NCI-H187 treated with DMSO at 0.1 percent for 48 hours (cell line): ENCODE measurements at places on chromosomes 7 and 10.

- DNase-seq = no peak
Measured at GRCh38 chr10:98309366-98310355, 41.7 kb upstream of the LOXL4 start.

GRCh38 chr10:48406204-48406603 lies 99.7 kb downstream of the MAPK8 start:
- DNase-seq = no peak

- no peak for DNase-seq
Measured at GRCh38 chr7:82897500-82897899, 265.2 kb downstream of the PCLO start.

DNA sequence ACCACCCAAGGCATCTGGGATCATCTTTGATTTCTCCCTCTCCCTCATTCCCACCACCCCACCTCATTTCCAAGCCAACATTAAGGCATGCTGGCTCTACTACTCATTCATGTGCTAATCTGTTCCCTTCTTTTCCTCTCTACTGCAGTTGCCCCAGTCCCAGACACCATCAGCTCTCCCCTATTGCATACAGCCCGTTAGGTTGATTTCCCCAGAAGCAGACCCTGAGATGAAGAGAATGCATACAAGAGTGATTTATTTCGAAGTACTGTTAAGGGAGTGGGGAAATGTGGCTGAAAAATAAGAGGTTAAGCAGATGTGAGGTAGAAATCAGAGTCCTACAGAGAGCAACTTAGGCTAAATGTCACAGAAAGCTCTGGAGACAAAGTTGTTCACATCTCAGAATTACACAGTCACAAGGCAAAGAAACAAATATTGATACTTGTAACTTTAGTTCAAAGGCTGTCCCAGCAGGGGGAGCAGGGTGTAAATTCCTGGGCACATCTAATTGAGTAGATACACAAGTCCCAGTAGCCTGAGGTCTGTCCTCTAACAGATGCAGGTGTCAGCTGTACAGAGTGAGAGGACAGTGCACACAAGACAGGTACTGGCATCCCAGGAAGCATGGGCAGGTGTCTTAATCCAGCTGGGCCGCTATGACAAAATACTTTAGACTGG lies 20.9 kb downstream of the AKR1D1 start:
- no peak for DNase-seq

DNA sequence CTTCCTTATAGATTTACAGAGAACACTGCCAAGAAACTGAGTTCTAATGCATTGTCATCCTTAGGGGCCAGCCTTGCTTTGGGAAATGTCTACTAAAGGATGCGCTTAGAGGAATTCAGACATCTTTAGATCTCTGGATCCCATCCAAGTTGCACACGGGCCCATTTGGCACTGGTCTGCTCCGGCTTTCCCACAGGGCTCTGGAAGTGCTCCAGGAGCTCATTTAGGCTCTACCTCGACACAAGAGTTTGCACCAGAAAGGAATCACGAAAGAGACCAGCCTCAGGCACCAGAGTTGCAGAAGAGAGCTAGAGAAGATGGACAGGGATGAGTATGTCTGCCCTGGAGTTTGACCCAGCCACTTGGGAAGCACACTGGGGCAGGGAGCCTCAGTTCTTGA lies 150.1 kb upstream of the TMEM72 start:
- no peak for DNase-seq

DNA sequence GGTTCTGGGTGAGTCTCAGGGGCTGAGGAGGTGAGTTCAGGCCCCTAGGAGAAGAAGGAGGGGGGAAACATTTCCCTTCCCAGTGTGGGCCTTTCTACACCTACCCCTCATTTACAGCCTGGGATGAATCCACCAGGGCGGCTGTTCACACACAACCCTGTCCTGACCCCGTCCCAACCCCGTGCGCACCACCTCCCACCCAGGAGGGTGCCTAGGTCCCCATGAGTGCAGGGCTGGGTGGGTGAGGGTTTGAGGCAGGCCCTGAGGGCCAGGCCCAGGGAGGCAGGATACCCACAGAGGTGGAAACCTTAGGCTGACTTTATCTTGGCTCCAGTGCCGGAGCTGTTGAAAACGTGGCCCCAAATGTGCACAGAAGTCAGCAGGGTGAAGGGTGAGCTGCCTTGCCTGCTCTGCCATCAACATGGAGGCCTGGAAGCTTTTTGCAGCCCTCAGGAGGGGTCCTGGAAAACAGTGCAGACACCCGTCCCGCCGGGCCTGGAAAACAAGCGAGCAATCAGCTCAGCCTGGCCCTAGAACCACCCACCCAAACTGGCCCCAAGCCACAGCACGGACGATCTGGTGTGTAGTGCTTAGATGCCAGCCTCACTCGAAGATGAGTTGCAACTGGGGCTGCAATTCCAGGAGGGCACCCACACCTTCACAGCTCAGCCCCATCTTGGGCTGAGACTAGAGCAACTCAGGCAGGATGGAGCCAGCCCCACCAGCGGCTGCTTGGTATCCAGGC lies 9.3 kb upstream of the RET start:
- DNase-seq = no peak

DNA sequence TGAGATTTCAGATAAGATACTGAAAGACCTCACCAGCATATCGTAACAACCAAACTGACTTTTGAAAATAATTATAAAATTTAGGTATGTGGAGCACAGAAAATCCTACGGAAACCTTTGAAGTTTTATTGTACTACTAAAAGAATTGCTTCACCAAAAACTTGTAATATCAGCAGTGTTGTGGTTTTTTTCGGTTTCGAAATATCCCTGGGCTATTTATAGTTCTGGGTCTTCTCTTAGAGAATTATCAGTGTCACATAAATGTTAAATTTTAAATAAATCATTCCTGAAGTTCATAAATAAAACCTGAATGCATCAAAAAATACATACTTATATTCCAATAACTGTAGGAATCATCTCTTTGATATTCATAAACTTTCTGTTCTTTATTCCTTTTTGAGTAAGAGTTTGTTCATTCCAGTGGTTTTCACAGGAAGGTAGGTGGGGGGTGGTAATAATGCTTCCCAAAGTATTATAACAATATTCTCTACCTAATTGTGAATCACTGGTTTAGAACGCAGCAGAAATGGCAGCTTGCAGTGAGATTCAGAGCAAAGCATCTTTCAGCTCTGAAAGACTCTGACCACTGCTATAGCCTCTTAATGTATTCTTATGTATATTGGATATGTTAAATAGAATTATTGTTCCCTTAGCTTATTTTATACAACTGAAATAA lies 60.2 kb downstream of the ZNF277 start:
- DNase-seq = no peak

GRCh38 chr10:85043207-85043606 lies 714.8 kb downstream of the CCSER2 start:
- peak; percentile 4 for DNase-seq

DNA sequence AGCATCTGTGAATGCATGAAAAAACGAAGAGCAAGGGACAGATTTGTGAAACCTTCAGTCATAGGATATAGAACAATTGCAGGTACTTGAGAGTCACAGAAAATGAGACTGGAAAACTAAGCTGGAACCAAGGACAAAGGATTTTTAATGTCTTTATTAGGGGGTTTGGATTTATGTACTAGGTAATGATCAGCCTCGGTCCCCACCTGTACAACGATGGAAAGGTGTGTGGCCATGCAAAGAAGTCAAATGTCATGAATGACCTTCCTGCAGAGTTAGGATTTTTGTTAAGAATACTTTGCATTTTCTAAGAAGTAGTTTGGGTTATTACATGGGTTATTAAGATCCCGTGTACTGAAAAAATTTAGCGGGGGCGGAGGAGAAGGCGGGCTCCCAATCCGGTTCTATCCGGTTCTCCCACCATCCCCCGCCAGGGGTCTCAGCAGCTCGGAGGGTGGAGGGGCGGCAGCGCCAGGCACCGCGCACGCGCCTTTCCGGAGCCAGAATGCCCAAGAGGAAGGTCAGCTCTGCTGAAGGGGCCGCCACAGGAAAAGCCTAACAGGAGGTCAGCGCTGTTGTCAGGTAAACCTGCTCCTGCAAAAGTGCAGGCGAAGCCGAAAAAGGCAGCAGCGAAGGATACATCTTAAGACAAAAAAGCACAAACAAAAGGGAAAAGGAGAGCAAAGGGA lies 327.5 kb upstream of the PLXDC2 start:
- no peak for DNase-seq

DNA sequence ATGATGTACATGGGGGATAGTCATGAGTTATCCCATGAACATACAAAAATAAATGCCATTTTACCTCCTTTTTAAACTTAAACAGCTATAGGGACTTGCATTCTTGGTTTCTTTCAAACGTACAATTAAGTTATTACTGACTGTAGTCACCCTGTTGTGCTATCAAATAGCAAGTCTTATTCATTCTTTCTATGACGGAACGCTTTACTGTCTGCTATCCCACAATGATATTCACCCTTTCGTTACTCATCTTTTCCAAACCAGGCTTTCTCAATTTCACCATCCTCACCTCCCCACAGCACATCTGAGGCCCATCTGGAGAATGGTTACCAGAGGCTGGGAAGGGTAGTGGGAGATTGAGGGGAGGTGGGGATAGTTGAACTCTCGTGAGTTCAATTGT lies 218.8 kb downstream of the PHF14 start:
- DNase-seq = no peak

GRCh38 chr10:71209731-71210541 lies 2.4 kb upstream of the UNC5B start:
- no peak for DNase-seq

DNA sequence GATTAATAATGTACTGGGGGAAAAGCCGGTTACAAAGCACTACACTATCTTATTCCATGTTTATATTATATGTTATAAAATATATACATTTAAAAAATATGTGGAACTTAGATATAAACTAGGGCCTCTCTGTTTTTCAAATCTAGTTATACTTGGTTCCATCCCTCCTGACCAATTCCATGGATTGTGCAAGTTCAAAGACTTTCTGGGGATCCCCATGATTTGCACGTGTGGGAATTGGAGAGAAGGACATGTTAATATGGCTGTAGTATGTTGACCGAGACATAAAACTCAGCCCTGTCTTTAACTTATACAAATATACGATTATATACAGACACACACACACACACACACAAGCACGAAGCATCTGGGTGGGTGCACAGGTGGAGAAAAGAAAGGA lies 18.8 kb upstream of the ECHDC3 start:
- DNase-seq = no peak

DNA sequence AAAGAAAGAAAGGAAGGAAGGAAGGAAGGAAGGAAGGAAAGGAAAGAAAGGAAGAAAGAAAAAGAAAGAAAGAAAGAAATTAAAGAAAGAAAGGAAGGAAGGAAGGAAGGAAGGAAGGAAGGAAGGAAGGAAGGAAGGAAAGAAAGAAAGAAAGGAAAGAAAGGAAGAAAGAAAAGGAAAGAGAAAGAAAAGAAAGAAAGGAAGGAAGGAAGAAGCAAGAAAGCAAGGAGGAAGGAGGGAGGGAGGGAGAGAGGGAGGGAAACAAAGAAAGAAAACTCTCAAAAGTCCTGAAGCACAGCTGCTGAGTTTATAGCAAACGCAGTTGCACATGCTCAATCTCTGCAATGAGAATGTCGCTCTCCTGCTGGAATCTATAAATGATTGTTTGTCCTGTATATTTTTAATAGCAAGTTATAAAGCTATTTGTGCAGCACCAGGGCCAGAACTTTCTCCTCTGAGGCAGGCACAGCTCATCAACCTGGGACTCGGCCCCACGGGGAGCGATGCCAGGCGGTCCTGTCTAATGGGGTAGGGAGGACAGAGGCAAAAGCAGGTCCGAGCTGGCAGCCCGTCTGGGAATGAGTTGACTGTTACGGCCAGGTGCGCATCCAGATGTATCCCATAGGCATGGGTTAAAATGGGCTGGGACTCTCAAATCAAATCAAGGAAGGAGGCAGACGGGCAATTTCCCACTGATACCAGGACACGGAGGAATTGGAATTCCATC lies 118.0 kb upstream of the PFKP start:
- no peak for DNase-seq

DNA sequence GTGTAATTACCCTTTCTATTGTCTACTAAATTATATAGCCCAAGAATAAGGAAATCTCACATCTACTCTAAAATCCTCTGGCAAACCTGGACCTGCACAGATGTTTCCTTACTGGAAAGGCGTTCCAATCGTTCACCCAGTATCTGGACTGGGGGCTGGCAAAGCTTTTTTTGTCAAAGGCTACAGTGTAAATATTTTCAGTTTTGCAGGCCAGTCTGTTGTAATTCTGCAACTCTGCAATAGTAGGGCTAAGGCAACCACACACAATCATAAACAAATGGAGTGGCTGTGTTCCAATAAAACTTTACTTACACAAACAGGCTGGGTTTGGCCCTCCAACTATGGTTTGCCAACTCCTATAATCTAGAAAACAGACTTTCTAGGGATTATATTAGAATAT lies 56.2 kb downstream of the GLI3 start:
- DNase-seq = no peak

- DNase-seq = no peak
Measured at GRCh38 chr10:36421992-36422391, 703.4 kb upstream of the ANKRD30A start.

- DNase-seq = no peak
Measured at GRCh38 chr10:122341141-122341810, 33.2 kb upstream of the PLEKHA1 start.

DNA sequence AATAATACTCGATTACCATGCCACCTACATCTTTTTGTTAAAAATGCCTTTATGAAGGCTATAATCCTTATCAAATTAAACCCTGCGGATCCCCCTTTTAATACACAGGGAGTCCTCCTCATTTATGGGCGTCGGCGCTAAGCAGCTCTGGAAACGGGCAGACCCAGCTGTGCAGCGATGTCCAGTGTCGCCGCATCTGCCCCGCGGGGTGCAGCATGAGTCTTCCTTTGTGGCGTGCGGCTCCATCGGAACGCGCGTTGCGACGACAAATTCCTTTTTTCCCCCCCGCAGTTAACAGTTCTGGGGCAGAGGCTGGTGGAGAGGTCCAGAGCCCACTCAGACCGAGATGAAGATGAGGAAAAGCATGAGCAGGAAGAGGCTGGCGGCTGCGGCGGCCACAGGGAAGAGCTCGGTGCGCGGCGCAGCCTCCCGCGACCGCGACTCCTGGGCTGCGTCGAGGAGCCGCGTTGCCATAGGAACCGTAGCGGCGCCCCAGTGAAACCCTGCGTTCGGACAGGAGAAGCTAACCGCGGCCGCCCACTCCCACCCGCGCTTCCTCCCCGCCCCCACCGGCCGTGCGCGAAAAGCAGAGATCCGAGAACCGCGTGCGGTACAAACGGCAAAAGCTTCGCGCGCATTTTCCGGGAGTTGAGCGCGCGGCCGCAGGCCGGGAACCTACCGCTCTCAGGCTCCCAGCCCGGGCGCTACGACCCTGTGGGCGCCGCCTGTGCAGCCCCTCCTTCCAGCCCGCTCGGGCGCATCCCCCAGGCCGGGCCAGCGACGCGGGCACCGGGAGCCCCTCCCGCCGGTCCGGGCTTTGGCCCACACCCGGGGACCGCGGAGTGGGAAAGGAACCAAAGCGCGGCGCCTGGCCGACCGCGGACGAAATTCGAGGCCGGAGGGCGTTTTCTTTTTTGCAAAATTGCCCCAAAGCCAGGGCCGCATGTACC lies 130.6 kb downstream of the SPAG6 start:
- no peak for DNase-seq

- no peak for DNase-seq
Measured at GRCh38 chr7:116403265-116403664, 96.3 kb upstream of the CAV2 start.

DNA sequence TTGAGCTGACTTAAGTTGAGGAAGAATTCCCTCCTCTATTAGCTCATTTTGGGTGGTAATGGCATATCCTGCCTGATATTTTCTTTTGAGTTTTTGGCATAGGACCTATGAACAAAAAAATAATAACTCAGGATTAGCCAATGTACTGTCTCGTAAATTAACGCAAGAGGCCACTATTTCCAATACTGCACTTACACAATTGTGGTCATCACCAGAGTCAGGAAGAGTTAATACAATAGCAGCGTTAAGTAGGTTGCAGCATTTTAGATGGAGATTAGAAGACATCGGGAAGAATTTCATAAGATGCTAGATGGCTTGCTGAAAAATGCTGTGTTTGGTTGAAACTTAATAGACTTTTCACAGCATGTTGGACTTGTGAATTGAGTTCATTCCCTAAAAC lies 36.4 kb downstream of the ANTXRL start:
- DNase-seq = no peak
